CD8-positive, alpha-beta memory T cell (primary cell): ENCODE measurements at places on chromosomes 2 and 18.
A peak's percentile ranks its signal among the peaks of the same experiment; 100 is the strongest.

GRCh38 chr18:6239716-6240115 lies 175.0 kb downstream of the L3MBTL4 start:
- no peak for DNase-seq

- no peak for DNase-seq
Observed at GRCh38 chr18:35490894-35491699, 6.7 kb downstream of the INO80C start.

- DNase-seq, result peak; percentile 58
Observed at GRCh38 chr2:231648579-231649174, 56.0 kb downstream of the TEX44 start.

DNA sequence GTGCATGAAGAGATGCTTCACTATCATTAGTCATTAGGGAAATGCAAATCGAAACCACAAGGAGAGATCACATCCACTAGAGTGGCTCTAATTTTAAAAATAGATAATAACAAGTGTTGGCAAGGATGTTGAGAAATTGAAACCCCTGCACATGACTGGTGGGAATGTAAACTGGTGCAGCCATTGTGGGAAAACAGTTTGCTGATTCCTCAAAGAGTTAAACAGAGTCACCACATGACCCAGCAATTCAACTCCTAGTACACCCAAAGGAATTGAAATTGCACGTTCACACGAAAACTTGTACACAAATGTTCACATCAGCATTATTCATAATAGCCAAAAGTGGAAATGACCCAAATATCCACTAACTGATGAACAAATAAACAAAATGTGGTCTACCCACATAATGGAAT lies 179.5 kb downstream of the BCL2 start:
- no peak for DNase-seq

DNA sequence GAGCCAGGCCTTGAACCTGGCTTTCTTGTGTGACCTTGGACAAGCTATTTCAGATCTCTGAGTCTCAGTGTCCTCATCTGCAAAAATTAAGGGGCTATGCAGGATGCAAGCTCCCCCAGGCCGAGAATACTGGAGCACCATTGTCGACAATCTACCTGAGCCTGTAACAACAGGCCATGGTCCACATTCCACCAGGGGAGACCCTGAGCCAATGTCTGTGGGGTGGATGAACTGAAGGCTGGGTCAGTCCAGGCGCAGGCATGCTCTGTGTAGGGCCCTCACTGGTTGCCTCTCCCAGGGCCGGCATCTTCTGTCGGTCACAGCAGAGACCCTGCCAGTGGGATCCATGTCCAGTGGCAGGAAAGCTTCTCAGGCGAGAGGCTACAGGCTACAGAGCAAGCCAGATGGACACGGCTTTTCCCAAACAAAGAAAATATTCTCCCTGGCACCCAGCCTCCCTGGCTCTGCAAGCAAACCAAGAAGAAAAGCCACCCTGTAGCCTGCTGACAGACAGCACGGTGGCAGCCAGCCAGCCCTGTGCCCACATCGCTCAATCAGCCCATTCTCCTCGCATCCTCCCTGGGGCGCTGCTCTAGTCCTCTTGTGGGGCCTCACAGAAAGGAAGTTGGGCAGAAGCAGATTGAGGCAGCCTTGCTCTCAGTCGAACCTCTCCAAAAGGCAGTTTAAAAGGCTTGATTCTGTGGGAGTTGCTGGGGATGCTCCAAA lies 48.7 kb upstream of the FZD7 start:
- DNase-seq, result no peak

GRCh38 chr2:50649626-50650402 lies 382.1 kb downstream of the NRXN1 start:
- no peak for DNase-seq
